ENCODE measurements at places on chromosomes 3 and 15.
A peak's percentile ranks its signal among the peaks of the same experiment; 100 is the strongest.

DNA sequence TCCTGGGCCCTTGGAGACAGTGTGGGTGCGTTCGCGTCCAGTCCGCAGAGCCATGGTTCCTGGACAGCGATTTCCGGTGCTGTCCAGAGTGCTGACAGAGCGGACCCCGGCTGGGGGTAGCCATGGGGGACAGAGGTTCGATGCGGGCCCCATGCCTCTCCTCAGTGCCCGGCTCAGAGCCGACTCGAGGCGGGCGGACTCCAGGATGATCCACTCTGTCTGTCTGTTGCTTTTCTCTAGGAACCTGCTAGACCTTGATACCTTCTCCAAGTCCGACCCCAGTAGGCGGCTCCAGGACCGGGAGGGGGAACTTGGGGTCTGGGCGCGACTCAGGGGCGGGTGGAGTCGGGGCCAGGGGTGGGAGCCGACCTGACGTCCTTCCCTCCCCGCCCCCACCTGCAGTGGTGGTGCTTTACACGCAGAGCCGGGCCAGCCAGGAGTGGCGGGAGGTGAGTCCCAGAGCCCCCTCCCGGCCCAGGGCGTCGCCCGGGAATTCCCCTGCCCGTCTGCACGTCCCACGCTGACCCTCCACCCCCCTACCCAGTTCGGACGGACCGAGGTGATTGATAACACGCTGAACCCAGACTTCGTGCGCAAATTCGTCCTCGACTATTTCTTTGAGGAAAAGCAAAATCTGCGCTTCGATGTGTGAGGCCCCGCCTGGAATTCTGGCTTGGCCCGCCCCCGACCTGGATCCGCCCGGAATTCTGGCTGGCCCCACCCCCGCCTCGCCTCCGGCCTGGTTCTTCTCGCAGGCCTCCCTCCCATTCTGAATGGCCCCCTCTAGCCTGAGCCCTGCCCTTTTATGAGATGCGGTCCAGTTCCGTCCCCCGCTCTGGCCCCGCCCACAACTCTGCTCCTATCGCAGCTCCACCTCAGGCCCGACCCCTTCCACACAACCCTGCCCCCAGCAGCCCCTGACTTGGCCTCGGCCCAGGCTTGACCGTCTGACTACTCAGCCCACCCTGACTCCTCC lies 1.0 kb downstream of the CPNE9 start:
- DNase-seq: no peak

GRCh38 chr3:30440880-30441279 lies 165.5 kb upstream of the TGFBR2 start:
- DNase-seq: no peak

- no peak for DNase-seq
Observed at GRCh38 chr15:62958528-62959363, 83.8 kb upstream of the TPM1 start.

DNA sequence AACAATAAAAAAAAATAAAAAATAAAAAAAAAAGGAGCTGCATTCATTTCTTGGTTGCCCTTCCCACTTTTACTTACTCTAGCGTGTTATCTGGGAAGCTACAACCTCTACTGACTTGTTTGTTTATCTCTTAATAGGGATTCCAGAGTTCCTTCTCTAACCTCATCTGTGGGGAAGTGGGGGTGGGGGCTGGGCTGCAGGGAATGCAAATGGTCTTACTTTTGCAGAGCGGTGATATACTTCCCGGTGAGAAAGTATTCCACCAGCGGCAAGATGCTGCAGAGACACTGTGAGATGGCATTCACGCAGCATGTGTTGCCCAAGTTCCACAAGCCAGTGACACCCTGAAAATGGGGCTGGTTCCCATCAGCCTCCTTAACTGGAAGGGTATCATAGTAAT lies 2.1 kb downstream of the USP50 start:
- DNase-seq: no peak

DNA sequence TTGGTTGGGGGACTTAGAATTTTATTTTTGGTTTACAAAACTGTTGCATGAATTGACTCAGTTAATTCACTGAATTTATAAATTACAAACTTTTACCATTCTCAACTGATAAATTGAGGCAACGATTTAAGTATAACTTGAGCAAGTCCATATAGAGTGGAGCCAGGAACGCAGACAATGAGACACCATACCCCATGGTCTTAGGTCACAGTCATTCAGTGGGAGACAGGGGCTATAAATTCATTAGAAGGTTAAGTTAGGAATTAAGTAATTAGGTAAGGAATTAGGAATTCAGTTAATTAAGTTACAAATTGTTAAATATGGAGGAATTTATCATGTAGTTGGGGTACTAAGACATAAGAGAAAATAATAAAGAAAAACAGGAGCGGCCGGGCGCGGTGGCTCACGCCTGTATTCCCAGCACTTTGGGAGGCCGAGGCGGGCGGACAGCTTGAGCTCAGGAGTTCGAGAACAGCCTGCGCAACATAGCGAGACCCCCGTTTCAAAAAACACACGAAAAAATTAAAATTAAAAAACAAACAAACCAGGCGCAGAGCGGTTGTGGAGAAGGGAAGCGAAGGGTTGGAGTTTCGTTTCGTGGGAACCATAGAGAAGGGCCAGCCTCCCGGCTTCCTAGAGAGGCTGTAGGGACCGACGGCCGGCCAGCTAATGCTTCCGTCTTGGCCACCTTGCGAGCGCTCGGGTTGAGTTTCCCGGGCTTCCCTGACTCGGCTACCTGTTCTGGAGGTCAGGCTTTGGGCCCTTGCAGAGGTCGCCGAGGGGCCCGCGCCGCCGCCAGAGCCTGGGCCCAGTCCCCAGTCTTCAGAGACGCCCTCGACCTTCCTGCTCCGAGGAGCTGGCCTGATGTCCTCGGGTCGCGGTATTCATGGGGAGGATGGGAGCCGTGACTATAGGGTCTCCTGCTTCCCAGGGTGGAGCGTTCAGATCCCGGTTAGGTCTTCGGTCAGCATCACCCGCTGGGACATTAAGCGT lies at the start of gene ZNF619:
Gene ZNF619 (plus strand): TSS at position 645 of the 993 bp plus-strand sequence. CDS start 858 bp downstream, outside the sequence.
- DNase-seq: peak; percentile 53

GRCh38 chr3:18237251-18238005 lies 187.7 kb downstream of the SATB1 start:
- DNase-seq: peak; percentile 20

- DNase-seq: peak; percentile 32
Observed at GRCh38 chr15:99100245-99101173, 4.4 kb upstream of the SYNM start.

- DNase-seq: no peak
Observed at GRCh38 chr3:36989568-36989967, 3.4 kb downstream of the EPM2AIP1 start.

- no peak for DNase-seq
Observed at GRCh38 chr3:197428117-197428801, 127.5 kb downstream of the BDH1 start.

Measured in fibroblast of skin of left quadriceps (primary cell).